Thymus (tissue), 14 donors: ENCODE measurements at places on chromosomes 5 and 9. TPM values are rescaled to one million over a fixed set of nuclear protein-coding genes. Genes with fewer than 3 reads are reported as not detected.

DNA sequence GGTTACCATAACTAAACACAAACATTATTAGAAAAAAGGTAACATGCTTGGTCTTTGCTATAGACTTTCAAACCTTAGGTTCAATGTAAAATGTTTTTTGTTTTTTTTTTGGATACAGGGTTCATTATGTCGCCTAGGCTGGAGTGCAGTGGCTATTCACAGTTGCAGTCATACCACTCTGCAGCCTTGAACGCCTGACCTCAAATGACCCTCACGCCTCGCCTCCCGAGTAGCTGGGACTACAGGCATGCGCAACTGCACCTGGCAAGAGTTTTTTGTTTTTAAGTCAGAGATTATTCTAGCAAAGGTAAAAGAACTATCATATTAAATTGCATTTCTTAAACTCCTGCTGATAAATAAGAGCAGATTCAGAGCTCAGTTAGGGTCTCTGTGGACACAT lies 55.1 kb upstream of the NR5A1 start:
- H3K4me1 ChIP-seq = no peaks in the 10 kb centered on the region
- no peaks in the 10 kb centered on the region for H3K36me3 ChIP-seq

Gene LHX6
- 1.1 TPM for polyA plus RNA-seq

DNA sequence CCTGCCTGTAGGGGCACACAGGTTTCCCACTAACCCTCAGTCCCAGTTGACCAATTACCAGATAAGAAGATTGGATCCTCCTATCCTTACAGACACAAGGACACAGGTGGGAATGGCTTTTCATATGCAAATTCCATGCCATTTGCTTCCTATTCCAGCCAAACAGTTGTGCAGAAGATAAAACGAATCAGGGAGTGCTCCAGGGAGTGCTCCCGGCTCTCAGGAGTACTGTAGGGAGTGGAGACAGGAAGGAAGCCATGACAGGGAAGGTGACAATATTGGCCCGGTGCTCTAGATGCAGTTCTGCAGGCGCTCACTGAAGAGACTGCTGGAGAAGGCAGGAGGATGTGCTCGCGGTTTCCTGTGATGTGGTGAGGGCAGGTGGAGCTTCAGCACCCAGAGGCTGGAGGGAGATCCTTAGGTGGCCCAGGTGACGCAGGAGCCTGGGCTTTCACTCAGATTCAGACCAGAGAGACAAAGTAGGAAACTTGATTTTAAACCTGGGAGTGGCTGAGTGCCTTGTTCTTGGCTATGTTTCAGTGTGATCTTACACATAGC lies 260.0 kb downstream of the AUH start:
- H3K4me3 ChIP-seq = no peak overlapping the region
- H3K27me3 ChIP-seq = peaks cover 6% of the 10 kb centered on the region
- DNase-seq = peak; percentile 70
- H3K36me3 ChIP-seq = no peaks in the 10 kb centered on the region
- H3K4me1 ChIP-seq = peaks cover 27% of the 10 kb centered on the region

DNA sequence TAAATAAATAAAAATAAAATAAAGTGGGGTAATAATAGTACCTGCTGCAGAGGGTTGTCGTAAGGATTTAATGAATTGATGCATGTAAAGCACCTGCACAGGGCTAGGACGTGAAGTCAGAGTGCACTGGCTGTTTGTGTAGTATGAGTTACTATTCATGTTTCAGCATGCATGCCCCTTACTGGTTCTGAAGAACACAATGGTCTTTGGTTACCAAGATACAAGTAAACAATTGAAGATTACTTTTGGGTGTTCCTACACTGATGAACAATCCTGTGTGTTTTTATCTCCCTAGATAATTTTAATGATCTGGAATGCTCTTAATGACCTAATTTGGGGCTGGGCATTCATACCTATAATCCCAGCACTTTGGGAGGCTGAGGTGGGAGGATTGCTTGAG lies 23.2 kb upstream of the PRRC2B start:
- no peaks in the 10 kb centered on the region for H3K4me1 ChIP-seq
- H3K4me3 ChIP-seq = no peak overlapping the region
- H3K27me3 ChIP-seq = no peaks in the 10 kb centered on the region
- H3K27ac ChIP-seq = no peak overlapping the region
- no peaks in the 10 kb centered on the region for H3K36me3 ChIP-seq

DNA sequence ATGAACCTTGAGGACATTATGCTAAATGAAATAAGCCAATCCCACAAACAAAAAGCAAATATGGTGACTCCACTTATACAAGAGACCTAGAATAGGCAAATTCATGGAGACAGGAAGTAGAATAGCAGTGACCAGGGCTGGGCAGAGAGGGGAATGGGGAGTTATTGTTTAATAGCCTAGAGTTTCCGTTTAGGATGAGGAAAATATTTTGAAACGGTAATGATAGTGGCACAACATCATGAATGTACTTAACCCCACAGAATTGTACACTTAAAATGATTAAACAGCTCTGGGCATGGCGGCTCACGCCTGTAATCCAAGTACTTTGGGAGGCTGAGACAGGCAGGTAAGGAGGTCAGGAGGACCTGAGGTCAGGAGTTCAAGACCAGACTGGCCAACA lies 65.8 kb downstream of the NSUN2 start:
- no peaks in the 10 kb centered on the region for H3K27me3 ChIP-seq
- no peak for DNase-seq
- H3K36me3 ChIP-seq = no peaks in the 10 kb centered on the region
- H3K27ac ChIP-seq = no peak overlapping the region

DNA sequence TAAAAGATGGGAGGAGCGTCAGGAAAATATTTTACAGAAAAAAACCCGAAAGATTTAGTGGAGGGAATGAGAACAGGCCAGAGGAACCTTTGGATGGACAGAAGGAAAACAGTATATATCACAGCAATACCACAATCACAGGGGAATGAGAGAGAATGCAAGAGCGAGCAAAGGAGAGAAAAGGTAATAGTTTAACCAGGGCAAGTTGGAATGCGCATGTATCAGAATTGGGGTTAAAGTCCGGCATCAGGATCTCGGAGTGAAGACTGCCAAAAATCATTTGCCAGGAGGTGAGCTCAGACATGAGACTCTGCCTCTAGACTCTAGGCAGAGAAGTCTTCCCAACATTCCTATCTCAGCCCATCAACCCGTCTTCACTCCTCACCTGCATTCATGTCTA lies 36.8 kb downstream of the PCDHGC5 start:
- no peaks in the 10 kb centered on the region for H3K27me3 ChIP-seq
- H3K4me1 ChIP-seq = no peaks in the 10 kb centered on the region
- H3K4me3 ChIP-seq = no peak overlapping the region

Gene MEIKIN
- polyA plus RNA-seq = 0.09 TPM

GRCh38 chr9:125110464-125110863 lies 32.9 kb downstream of the SCAI start:
- DNase-seq = no peak
- H3K36me3 ChIP-seq = peaks cover 3% of the 10 kb centered on the region
- no peak overlapping the region for H3K4me3 ChIP-seq
- no peak overlapping the region for H3K27ac ChIP-seq

Gene SLC1A1
- polyA plus RNA-seq = 0.59 TPM

DNA sequence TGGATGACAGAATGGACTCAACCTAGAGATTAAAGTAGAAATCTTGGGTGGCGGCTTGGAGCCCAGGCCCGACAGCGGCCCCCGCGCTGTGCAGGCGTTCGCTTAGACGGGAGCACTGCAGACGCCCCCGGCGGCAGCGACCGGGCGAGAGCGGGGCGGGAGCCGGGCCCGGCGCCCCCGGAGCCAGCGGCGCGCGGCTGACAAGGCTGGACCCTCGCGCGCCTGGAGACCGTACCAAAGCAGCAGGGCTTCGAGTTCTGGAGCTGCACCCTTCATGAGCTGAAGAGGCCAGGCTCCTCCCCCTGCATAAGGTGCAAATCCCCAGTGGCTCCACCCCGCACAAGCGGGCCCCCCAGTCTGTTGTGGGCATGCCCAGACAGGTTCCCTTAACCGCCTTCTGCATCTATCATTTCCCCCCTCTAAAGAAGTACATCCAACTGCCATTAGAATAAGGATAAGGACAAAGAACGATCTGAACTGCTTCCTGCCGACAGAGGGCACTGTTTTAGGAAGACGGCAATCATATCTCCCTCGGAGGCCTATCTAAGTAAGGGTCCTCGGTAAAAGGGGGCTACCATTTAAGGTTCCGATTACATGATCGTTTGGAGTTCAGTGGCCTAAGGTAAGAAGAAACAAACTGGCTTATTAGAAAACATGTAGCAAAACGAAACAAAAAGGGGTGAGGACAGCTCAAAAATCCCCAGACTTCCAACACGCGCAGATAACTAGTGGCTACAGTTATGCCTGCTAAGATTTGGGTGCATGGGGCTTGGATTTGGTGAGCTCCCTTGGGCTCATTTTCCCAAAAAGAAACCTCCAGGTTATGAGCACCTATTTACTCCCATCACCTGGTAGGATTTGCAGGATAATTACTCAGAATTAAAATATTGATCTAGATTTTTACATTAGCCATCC lies 66.3 kb downstream of the RGMB start:
- H3K4me3 ChIP-seq = peak overlapping the region; percentile 23
- no peaks in the 10 kb centered on the region for H3K36me3 ChIP-seq
- no peaks in the 10 kb centered on the region for H3K27me3 ChIP-seq
- no peaks in the 10 kb centered on the region for H3K4me1 ChIP-seq

Gene DBH
- polyA plus RNA-seq = 0.25 TPM

- DNase-seq = no peak
- no peaks in the 10 kb centered on the region for H3K4me1 ChIP-seq
- no peak overlapping the region for H3K27ac ChIP-seq
- no peak overlapping the region for H3K4me3 ChIP-seq
Observed at GRCh38 chr5:24732184-24732583, 87.4 kb upstream of the CDH10 start.

DNA sequence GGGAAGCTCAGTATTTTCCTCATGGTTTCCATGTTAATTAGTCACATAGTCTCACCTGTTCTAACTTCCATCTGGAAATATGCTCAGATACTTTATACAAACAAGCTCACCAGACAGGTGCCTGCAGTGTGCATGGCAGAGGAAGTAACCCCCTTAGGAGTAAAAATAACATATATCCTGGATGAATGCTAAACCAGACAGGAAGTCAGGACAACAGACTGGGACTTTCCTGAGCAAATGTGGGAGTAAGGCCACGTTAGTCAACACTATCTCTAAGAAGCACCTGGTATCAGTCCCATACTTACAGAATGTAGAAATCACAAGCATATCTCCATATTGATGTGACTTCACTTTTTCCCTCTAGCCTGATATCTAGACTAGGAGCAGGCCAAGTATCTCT lies 128.4 kb downstream of the SEC61B start:
- H3K27me3 ChIP-seq = no peaks in the 10 kb centered on the region
- H3K36me3 ChIP-seq = no peaks in the 10 kb centered on the region
- DNase-seq = no peak
- H3K4me3 ChIP-seq = no peak overlapping the region

DNA sequence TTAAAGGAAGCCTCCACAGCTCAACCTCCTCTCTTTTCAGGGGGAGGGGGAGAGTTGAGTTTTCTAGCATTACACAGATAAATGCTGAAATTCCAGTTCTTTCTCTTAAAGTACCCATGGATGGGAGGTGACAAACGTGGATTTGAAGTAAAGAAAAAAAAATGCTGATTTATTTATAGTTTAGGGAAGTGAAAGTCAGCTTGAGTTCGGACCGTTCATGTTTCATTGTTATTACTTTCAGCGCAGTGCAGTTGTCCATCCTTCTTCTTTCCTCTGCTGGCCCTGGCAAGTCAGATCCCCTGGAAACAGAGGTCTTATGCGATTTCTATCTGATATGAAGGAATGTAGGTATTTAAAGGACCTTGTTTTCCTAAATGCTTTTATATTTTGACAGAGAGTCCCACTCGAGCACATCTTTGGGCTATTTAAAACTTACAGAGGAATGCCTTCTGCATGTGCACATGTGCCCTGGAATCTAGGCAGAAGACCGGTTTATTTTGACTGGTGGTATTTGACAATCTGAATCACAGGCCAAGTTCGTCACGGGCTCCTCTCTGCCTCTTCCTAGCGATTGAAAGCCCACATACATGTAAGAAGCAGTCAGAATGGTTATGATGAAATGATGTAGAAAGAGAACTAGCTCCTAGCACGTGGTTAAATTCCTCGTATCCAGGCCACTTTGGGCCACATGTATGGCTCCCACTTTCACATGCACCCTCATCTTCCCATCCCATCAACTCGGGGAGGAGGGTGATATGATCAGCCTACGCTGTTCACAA lies 385.2 kb upstream of the KLF4 start:
- no peaks in the 10 kb centered on the region for H3K27me3 ChIP-seq
- no peak for DNase-seq
- no peaks in the 10 kb centered on the region for H3K36me3 ChIP-seq
- no peaks in the 10 kb centered on the region for H3K4me1 ChIP-seq
- H3K4me3 ChIP-seq = no peak overlapping the region
- H3K27ac ChIP-seq = no peak overlapping the region

- H3K4me3 ChIP-seq = no peak overlapping the region
- no peaks in the 10 kb centered on the region for H3K36me3 ChIP-seq
- peaks cover 3% of the 10 kb centered on the region for H3K4me1 ChIP-seq
- DNase-seq = no peak
- no peak overlapping the region for H3K27ac ChIP-seq
Observed at GRCh38 chr9:134196911-134197310, 32.5 kb upstream of the RNU6ATAC start.

DNA sequence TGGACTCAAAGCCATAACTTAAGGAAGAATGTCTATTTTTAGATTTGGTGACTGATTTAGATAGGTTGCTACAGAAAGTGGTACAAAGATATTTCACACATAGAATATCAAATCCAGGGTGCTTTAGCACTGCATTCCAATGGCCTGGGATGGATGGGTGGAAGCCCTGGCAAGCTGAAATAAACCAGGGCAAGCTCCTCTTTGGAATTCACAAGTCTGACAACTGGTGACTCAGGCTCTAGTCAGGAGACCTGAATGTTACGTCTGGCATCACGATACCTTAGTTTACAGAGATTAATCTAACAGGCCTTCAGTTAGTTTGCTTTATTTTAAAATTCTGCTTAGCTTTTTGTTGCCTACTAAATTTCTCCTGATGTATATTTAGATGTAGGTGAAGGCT lies 144.0 kb downstream of the TMC1 start:
- H3K36me3 ChIP-seq = no peaks in the 10 kb centered on the region
- no peak for DNase-seq
- no peak overlapping the region for H3K4me3 ChIP-seq
- no peak overlapping the region for H3K27ac ChIP-seq
- no peaks in the 10 kb centered on the region for H3K27me3 ChIP-seq

Gene IFNB1
- polyA plus RNA-seq = 0.11 TPM

GRCh38 chr5:86626149-86626548 lies 8.4 kb downstream of the COX7C start:
- H3K36me3 ChIP-seq = peaks cover 13% of the 10 kb centered on the region
- no peak for DNase-seq
- H3K27me3 ChIP-seq = no peaks in the 10 kb centered on the region
- H3K4me1 ChIP-seq = no peaks in the 10 kb centered on the region
- no peak overlapping the region for H3K27ac ChIP-seq
- H3K4me3 ChIP-seq = no peak overlapping the region

GRCh38 chr9:123131258-123131657 lies 97.8 kb downstream of the GPR21 start:
- H3K27me3 ChIP-seq = no peaks in the 10 kb centered on the region
- no peak for DNase-seq
- H3K4me3 ChIP-seq = no peak overlapping the region
- no peak overlapping the region for H3K27ac ChIP-seq

Gene NEURL1B
- polyA plus RNA-seq = 5.3 TPM

GRCh38 chr5:78002690-78003089 lies 226.6 kb upstream of the TBCA start:
- no peak for DNase-seq
- H3K27ac ChIP-seq = no peak overlapping the region
- H3K4me3 ChIP-seq = no peak overlapping the region
- H3K36me3 ChIP-seq = peaks cover 5% of the 10 kb centered on the region
